ENCODE measurements at places on chromosomes 16 and 17.

DNA sequence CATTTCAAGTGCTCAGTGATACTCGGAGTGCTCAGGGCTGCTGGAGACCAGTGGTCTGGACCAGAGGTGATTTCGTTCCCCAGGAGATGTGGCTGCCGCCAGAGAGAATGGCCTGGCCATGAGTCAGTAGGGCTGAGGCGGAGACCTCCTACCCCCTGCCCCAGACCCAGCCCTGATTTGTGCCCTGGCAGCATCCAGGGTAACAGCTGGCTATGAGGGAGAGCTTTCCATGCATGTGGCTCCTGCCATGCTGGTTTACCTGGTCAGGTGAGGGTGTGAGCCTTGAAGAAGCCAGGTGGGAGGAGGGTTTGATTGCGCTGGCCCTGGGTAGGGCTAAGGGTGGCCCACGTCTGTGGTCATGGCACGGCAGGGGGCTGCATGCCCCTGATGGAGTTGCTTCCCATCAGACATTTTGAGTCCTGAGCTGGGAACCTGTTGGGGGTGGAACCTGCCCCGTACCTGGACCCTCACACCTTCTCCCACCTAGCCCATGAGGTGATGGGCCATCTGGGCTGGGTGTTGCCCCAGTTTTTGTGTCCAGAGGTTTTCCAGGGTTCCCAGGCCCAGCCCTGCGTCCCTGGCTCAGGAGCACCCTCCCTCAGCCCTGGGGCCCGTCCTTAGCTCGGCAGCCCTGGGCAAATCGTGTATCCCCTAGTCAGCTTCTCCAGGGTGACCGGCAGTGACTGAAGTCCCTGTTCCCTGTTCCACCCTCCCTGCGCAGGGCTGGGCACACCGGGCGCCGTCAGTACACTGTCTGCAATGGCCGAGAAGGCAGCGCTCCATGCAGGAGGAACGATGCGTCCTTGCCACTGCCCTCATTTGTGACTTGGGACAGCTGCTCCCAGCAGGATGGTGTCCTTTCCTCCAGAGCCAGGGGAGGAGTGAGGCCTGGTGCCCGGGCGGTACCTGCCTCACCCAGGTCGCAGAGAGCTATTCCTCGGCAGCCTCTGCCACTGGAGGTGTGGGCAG is 9.0 kb upstream of the CSNK1D start:
- no peak for DNase-seq

- DNase-seq = no peak
Observed at GRCh38 chr17:22669721-22670120, 977.4 kb downstream of the KCNJ18 start.

- no peak for DNase-seq
Observed at GRCh38 chr16:9607515-9608230, 516.2 kb downstream of the HAPSTR1 start.

DNA sequence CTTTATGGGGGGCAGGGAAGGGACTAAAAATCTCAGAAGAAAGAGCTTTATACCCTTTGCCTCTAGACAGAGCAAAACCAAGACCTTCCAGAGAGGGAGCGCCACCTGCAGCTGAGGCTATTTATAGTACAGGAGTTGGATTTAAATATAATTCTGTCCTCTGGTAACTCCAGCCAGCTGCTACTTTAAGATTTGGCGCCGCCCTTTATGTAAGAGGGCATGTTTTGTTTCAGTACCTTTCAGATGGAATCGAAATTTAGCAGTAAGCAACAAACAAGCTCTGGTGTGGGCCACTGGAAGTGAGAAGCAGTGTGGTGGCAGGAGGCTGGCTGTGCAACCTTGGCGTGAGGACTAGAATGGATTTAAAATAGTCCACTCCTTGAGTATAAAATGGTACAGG is 5.2 kb upstream of the GUCY2D start:
- no peak for DNase-seq

GRCh38 chr17:66953630-66954020 is 10.9 kb upstream of the CACNG4 start:
- DNase-seq = no peak

GRCh38 chr17:740240-741017 is 8.0 kb downstream of the TLCD3A start:
- peak; percentile 78 for DNase-seq

DNA sequence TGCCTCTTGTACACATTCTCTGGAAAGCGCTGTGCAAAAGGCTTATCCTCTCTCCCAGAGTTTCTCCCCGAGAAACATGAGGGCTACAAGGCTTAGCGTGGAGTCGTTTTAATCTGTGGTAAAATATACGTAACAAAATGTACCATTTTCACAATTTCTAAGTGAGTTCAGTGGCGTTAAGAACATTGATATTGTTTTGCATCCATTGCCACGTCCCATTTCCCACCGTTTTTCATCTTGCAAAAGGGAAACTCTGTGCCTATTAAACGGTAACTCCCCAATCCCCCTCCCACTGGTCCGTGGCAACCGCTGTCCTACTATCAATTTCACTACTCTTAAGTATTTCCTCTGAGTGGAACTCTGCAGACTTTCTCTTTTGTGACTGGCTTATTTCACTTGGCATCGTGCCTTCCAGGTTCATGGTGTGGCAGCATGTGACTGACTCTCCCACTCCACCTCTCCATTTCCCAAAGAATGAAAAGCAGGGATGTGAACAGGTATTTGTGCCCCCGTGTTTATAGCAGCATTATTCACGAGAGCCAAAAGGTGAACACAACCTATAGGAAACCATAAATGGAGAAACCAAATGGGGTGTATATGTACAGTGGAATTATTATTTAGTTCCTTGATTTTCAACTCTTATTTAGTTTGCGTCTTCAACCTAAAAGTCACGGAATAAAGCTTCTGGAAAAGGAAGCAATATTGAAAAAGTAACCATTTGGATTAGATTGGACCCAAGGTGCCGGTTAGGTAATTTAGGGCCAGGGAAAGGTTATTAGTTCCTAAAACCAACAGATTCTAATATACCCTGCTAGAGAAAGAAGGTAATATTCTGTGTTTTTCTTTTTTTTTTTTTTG is 1.1 kb upstream of the USP32 start:
- no peak for DNase-seq

- no peak for DNase-seq
Observed at GRCh38 chr17:31388351-31388750, 3.1 kb upstream of the RAB11FIP4 start.

- DNase-seq = no peak
Observed at GRCh38 chr16:85763616-85764015, 12.7 kb upstream of the C16orf74 start.

- no peak for DNase-seq
Observed at GRCh38 chr16:15782573-15783365, 74.1 kb downstream of the MYH11 start.

GRCh38 chr17:58280480-58281217 is at the start of gene MPO:
MPO (minus strand) TSS chr17:58280935; CDS start chr17:58280758, 177 bp downstream.
- DNase-seq = no peak

DNA sequence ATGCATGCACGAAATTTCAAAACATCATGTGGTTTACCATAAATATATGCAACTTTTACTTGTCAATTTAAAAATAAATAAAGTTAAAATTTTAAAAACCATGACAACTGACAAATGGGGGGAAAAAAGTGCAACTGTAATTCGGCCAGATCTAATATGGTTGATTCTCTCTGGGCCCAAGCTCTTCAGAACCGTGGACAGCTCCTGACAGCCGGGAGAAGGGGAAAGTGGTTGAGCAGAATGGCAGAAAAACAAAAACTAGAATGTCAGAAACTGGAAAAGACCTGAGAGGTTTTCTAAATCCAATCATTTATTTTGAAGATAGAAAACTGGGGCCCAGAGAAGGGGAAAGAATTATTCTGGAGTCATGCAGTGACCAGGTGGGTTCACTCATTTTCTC is 126.6 kb downstream of the TMEM132E start:
- DNase-seq = no peak

DNA sequence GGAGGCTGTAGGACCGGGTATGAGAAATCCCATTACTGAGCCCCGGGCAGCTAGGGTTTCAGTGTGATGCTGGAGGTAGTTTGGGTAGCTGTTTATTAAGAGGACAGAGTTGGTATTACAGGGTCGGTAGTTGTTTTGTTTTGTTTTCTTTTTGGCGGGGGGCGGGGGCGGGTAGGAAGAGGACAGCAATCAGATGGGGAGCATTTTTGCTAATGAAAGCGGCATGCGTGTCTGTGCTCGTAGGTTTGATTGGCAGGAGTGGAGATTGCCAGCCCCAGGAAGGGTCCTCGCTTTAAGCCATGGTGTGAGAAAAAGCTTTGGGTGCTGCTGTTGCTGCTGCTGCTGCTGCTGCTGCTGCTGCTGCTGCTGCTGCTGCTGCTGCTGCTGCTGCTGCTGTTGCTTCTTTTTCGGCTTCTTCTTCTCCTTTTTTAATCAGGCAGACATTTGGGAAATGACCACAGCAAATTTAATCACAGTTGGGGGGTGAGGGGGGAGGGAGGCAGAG is 498.5 kb upstream of the ZFHX3 start:
- no peak for DNase-seq

DNA sequence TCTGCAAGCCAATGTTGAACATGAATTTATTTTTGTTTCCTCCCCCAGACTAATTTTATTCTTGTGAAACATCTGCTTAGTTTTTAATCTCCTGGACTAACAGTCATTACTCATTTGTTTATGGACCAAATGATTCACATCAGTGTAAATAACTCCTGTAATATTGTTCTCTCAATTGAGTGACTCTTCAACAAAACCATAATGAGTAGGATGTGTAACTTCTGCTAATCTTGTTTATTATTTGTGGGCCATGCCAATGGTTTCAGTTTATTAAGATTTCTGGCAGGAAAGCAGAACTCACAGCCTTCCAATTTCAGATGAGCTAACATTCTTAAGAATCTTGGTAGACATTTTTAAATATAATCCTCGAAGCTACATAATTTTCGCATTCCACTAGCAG is 1216.3 kb upstream of the GOT2 start:
- no peak for DNase-seq

- no peak for DNase-seq
Observed at GRCh38 chr17:72525225-72526015, 404.6 kb downstream of the SOX9 start.

- DNase-seq = no peak
Observed at GRCh38 chr17:58325289-58325726, 3.3 kb downstream of the TSPOAP1 start.

DNA sequence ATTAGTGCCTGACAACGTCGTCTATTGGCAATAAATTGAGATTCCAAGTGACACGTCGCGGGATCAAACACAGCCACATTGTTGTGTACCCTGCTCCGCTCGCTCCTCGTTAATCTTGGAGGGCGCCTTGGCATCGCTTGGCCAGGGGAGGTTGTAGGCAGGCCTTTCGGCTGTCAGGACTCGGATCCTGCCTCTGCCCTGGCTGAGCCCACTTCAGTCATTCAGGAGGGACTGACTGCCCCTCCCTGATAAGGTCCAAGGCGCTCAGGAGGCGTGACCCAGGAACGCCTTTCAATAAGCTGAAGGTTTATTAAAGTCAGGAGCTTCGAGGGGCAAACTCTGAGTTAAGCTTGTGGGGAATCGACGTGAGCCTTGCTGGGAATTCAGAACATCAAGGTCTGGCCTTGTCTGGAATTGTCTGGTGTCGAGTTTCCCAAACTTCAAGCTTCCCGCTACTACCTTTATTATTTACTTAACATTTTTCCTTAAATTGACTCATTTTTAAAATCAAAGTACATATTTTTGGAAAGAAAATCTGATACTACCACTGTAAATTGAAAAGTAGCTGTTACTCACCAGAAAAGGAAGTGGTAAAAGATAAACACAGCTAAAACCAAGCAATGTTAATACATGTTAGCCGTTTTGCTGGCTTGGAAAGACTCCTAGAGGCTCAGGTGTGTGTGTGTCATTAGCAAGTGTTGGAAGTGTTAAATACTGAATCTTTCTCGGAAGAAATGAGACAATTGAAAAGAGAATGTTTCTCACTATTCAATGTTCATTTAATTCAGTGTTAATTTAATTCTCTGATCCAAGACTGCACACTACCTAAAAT is 5.3 kb upstream of the IRX3 start:
- no peak for DNase-seq

- DNase-seq = no peak
Observed at GRCh38 chr16:9139965-9140364, 48.5 kb downstream of the HAPSTR1 start.

DNA sequence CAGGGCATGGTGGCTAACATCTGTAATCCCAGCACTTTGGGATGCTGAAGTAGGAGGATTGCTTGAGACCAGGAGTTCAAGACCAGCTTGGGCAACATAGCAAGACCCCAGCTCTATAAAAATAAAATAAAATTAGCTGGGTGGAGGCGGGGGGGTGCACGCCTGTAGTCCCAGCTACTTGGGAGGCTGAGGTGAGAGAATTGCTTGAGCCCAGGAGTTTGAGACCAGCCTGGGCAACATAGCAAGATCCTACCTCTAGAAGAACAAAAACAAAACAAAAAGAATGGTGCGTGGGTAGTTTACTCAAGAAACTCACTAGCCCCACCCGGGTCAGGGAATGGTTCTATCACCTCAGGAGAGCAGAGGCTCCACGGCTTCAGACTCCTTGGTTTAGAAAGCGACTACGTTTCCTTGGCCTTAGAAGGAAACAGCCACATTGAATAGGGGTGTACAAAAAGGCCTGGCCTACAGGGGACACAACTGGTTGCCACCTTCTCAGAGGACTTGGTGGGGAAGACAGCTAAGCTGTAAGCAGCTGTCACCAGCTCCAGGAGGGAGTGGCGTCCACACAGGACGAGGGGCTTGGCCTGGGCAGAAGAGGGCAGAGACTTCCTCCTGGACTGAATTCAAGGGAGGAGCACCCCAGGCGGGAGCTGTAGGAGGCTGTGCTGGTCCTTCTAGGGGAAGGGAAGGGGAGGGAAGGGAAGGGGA is 716 bp downstream of the TK1 start:
- DNase-seq = no peak

DNA sequence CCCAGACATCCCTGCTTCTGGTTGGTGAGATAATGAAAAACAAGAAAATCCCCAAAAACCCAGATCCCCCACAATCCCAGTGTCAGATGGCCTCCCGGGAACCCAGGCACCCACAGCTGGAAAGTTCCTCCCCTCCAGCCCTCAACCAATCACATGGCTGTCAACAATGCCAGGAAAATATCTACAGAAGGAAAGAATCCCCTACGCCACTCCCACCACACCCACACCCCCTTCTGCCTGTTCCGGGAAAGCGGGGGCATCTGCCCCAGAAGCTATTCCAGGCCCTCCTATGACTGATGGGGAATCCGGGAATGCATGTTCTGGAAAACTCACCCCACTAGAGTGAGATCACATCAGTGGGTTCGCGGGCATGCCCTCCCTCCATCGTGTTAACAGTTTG is 1.8 kb downstream of the TMEM95 start:
- no peak for DNase-seq

DNA sequence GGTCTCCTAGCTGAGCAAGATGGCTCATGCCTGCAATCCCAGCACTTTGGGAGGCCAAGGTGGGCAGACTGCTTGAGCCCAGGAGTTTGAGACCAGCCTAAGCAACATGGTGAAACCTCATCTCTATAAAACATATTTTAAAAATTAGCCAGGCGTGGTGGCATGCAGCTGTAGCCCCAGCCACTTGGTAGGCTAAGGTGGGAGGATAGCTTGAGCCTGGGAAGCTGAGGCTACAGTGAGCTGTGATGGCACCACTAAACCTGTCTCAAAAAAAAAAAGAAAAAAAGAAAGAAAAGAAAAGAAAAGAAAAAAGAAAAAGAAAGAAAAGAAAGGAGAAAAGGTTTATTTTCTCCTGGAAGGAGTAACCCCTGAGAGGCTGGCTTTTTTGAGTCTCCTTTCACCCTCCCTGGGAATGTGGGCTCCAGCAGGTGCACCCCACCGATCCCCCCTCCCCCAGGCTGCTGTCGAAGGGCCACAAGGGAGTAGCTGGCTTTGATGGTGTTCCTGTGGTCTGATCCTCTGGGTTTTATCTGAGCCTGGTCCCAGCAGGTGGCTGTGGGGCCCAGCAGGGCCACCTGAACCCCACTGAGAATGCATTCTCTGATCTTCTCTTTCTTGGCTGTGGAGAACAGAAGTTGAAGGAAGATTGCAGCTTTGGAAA is 29.9 kb upstream of the TNRC6C start:
- DNase-seq = no peak
